Stimulated activated CD4-positive, alpha-beta T cell treated with anti-CD3 and anti-CD28 coated beads, Interleukin-15, amount 100 ng/mL, for 1 hour (primary cell): ENCODE measurements at places on chromosomes 1 and 21.

DNA sequence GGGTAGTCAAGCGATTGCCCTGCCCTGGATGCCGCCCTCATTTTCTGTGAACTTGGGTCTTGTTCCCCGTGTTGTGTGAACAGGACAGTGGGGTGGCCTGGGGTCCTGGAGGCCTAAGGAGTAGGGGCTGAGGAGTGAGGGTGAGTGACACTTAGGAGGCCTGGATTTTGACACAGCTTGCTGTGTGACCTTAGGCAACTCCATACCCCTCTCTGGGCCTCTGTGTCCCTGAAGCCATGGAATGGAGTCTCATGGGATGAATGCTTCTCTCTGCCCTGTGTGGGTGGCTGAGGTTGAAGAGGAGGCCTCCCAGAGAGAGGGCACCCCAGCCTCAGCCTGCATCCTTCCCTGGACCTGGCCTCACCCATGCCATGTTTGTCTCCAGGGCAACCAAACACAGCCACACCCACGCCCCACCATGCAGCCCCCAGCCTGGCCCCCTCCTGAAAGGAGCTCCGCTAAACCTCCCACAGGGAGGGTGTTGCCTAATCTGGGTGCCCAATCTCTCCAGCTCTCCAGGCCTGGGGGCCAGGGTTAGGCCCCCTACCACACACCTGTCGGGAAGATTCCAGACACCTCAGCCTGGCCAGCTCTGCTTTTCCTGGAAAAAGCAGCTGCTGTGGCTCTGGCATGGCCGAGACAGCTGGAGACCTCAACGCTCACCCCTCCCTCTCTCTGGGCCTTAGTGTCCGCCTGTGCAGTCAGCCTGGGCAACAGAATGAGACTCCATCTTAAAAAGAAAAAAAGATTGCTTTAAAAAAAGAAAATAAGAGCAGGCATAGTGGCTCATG lies 9.9 kb downstream of the MYOM3 start:
- no peak for DNase-seq

DNA sequence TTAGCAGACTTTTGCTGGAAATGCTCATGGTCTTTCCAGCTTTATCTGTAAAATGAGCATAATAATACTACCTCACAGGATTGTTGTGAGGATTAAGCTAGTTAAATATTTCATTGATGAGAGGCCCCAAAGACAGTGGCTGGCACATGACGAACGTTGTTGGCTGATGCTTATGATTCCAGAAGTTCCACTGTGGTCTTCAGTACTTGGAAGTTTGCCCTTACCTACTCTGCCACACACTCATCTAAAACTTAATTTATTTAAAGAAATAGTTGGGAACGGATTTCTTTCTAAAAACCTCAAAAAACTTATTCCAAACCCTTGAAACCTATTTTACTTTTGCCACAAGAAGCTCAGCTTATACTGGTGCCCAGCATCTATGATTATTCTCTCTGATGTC lies 170.7 kb downstream of the DHRS3 start:
- no peak for DNase-seq

DNA sequence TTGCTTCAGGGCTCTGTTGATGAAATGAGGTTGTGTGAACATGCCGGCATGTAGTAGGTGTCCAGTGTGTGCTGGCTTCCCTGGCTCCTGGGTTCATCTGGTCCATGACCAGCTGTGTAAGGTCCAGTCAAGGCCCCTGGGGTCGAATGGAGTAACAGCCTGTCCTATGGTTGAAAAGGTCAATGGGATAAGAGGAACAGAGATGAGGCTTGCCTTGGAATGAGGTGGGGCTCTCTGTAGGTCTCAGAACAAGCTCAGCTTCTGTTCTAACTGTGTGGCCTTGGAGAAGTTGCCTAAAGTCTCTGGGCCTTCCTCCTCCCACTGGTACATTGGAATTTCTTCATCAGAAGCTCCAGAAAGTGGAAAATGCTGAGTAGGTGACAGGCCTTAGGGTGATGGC lies 26.6 kb downstream of the RPS6KA1 start:
- DNase-seq, result no peak

GRCh38 chr1:26289158-26290059 lies 9.5 kb downstream of the SH3BGRL3 start:
- no peak for DNase-seq

GRCh38 chr1:37150986-37151385 lies 116.7 kb upstream of the GRIK3 start:
- no peak for DNase-seq

DNA sequence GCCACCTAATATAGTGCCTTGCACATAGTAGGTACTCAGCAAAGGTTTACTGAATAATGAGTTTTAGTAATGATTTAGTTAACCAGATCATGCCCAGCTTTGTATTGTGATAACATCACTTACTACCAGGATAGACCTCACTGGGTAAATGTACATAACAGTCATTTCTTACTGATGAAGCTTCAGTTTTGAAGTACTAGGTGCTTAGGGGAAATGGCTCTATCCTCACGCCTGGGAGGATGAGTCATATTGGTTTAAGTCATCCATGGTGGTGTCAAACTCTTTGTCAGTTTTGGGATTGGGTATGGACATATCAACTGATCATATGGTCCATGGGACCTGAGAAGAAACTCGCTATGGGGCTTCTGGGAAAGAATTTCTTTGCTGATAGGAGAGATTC lies 90.6 kb upstream of the USP24 start:
- DNase-seq, result no peak

DNA sequence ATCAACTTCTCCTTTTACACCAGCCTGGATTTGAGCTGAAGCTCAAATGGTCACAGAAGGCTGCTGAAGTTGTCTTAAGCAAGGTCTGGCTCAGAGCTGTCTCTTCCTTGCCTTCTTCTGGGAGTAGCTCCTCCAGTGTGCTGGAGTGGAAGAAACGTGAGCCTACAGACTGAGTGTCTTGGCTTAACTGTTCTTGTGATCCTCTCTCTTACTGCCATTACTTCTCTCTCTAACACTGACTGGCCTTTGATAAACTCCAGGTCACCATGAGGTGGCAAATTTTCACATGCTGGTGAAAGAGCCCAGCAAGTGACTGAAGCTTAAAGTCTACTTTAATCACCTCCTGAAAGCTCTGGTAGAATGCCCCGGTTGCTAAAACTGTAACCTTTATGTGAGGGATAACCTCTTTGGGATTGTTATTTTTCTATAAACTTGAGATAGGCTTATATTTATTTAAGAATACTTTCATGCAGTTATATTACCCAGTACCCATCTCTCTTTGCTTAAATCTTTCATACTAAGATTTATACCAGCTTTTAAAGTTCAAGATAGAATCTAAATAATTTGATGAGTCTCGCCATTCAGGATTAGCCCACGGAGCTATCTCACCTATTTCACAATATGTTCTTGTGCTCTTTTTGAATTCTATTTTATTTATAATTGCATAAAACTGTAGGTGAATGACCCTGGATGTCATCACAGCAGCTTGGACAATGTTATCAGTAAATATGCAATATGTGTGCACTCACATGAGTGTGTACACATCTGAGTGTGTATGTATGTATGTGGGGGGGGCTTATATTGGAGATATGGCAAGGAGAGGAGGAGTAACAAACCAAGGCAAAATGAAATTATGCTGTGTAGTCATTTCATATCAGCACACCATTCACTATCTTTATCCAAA lies 924.0 kb downstream of the LTN1 start:
- DNase-seq, result no peak

DNA sequence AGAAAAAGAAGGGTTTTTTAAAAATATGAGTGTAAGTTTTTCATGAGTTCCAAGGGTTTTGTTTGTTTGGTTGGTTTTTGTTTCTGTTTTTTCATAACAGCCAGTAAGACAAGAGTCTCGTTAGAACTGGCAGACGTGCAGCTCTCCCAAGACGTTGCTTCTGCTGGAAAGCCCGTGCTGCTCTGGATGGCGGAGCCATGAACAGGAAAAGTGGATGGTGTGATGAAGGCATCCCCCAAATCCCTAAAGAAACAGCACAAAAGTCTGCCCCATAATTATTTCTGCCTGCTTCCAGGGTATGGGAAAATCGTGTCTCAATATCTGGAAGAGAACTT lies 157.9 kb upstream of the BACE2 start:
- DNase-seq, result no peak
